PC-9 (cell line): ENCODE measurements at places on chromosomes 12 and 14.

GRCh38 chr12:117143008-117143532, 43.9 kb upstream of the TESC start:
- DNase-seq, result no peak

- DNase-seq, result no peak
Observed at GRCh38 chr12:124744659-124745464, 118.8 kb downstream of the SCARB1 start.

GRCh38 chr14:77623201-77623600, 6.8 kb upstream of the SPTLC2 start:
- peak; percentile 52 for DNase-seq

DNA sequence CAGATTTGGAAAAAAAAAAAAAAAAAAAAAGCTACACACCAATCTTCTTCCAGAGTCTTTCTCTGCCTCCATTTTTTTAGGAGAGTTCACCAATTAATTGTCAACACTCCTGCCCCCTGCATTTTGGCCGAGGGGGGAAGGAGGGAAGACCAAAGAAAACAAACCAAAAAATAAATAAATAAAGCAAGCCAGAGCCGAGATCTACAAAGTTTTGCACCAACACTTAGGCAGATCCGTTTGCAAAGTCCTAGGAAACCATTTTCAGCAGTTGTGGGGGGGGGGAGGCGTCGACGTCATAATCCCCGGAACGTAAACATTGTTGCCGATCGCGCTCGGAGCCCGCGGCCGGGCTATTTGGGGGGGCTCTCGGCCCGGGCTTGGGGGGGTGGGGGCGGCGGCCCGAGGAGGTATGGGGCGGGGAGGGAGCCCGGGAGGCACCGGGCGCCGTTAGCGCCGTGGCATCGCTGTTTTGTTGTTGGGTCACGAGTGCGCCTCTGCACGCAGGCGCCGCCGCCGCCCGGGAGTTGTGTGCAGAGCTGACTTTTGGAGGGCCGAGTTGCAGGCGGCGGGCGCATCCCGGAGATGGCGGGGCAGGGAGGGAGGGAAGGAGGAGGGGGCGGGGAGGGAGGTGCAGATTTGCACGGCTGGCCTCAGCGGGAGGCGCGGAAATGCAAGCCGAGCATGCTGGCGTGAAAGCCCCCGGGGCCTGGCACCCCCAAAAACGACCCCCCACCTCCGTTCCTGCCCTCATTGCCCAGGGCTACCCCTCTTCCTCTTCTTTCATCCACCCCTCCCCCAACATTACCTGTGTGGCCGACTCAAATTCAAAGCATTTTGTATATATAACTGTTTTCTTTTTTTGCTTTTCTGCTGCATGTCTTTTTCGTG, 598 bp downstream of the KDM2B start:
- DNase-seq, result peak; percentile 54

DNA sequence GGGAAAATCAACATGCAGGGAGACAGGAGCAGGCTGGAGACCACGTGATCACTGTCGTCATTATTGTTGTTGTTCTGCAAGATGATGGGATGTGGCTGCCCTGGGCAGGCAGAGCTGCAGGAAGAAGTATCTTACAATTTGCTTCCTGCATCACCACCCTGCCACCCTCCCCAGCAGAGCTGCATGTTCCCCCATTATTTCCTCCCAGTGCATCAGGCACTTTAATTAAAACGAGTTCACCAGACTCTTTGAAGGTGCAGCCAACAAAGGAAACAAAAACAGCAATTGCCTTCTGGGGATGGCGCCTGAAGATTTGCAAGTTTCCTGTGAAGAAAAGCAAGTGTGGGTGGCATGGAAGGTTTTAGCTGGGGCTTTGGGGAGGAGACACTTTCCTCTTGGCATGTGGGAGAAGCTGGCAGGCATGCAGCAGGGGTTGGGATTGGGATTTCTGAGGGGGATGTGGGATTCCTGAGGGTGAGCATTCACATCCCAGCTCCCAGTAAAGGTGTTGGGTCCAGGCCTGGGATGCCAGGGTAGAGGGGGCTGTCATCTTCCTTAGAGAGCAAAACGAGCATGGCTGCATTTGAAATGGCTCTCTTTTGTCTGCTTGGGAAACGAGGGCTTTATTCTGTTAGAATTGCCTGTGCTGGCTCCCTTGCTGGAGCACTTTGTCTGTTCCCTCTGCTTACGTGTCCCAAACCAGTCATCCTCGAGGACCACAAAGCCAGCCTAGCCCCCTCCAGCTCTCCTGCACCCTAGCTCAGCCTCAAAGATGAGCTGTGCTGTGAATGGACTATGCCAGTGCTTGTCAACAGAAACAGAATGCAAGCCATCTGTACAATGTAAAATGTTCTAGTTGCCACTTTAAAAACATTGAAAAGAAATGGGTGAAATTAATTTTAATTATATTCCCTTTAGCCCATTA, 11.5 kb upstream of the C14orf132 start:
- no peak for DNase-seq
